GM18507 (cell line): ENCODE measurements at places on chromosomes 7 and 10.
A peak's percentile ranks its signal among the peaks of the same experiment; 100 is the strongest.

GRCh38 chr7:55552320-55553023, 19.8 kb downstream of the VOPP1 start:
- DNase-seq = no peak

- no peak for DNase-seq
Measured at GRCh38 chr10:127456122-127456521, 93.0 kb upstream of the NPS start.

- DNase-seq = no peak
Measured at GRCh38 chr10:86862786-86863483, 94.5 kb downstream of the MMRN2 start.

GRCh38 chr10:35262436-35262835, 73.9 kb upstream of the CCNY start:
- no peak for DNase-seq

DNA sequence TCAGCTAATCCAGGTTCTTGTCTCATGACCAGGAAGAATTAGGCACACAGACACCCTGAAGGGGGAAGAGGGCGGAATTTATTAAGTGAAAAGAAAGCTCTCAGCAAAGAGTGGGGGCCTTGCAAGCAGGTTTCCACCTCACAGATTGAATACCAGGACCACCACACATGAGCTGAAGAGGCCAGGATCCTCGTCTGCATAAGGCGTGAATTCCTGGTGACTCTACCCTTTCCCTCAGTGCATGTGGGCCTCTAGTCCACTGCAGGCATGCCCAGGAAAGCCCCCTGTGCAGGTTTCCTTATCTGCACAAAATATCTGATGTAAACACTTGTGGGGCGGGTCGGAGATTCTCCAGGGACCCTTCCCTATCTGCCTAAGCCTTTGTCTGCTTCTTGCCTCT, 782.1 kb upstream of the LRRN3 start:
- no peak for DNase-seq

DNA sequence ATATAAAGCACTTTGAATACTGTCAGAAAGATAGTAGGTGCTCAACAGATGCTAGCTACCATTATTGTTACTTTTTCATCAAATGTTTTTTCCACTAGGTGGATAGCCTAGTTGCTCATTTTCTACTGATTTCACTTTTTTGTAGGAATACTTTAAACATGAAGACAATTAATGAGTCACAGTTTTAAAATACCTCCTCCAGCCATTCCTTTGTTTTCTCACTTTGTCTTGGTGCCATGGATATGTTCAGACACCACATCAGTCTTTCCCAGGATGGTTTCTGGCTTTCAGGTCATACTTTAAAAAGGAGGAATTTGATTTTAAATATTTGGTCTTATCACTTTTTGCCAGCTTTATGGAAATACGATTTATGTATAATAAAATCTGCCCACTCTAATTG, 147.1 kb upstream of the MGMT start:
- DNase-seq = no peak

DNA sequence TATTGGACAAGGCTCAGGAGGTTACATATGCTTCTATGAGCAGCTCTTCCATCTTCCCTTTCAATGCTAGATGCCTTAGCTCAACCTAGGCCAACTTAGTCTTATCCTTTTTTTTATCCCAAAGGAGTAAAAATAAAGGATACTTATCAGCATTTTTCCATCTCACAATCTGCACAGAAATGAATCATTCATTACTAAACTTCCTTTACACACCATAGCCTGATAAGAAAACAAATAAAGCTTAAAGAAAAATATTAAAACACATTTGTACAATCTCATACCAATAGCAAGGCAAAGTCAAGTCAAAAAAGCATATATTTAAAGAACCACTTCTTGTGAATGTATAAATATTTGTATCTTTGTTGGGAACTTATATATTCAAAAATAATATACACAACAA, 407.4 kb downstream of the GRM8 start:
- no peak for DNase-seq

DNA sequence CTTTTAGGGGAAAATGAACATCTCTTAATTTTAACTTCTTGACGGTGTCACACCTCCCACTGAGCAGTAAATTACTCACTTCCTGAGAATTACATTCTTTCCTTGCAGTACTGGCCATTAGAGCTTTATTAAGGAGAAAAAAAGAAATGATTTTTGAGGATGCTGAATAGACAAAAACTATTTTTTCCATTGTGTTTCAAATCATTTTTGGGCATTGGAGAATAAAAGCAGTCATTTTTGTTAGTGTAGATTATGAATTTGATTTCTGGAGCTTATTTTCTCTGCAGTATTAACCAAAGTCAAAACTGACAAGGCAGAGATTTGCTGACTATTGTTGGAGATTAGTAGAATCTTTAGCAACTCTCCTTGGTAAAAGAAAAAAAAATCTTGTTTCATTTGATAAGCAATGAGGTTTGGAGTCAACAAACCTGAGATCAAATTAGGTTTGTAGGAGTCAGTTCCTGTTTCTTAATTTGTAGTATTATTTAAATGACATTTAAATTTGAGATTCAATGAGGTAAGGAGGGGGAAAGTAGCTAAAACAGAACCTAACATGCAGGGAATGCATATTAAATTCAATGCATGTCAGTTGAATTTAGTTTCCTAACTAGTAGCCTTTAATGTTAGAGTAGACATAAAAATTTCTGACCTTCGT, 70.6 kb downstream of the AP3M1 start:
- no peak for DNase-seq

DNA sequence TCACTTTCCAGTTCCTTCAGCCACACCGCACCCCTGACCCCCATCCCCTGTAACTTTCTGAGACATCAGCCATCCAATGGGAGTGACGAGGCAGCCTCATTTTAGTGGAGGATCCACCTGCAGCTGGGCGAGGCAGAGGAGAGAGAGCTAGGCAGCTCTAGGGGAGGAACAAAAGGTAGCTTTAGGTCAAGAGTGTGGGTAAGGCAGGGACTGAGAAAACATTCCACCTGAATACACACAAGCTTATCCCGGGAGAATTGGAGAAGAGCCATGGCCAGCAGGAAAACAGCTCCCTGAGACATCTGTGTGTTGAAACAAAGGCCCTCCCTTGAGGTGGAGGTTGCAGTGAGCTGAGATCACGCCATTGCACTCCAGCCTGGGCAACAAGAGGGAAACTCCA, 6.7 kb upstream of the KLRG2 start:
- DNase-seq = no peak

DNA sequence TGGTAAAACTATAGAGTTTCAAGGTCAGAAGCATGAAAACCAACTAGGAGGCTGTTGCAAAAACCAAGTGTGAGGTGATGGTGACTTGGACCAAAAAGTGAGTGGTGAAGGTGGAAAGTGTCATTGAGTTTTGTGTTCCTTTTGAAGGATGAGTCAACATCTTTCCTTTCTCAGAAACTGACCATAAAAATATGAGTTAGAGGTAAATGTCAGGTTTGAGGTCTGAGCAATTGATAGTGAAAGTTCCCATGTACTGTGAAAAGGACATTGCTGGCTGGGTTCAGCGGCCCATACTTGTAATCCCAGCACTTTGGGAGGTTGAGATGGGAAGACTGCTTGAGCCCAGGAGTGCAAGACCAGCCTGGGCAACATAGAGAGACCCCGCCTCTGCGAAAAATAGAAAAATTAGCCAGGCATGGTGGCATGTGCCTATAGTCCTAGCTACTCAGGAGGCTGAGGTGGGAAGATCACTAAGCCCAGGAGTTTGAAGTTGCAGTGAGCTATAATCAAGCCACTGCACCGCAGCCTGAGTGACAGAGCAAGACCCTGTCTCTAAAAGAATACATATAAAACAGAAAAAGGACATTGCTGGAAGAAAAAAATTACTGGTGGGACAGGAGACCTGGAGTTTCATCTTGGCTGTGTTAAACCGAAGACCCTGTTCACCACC, 89.3 kb upstream of the ARID5B start:
- DNase-seq = no peak

DNA sequence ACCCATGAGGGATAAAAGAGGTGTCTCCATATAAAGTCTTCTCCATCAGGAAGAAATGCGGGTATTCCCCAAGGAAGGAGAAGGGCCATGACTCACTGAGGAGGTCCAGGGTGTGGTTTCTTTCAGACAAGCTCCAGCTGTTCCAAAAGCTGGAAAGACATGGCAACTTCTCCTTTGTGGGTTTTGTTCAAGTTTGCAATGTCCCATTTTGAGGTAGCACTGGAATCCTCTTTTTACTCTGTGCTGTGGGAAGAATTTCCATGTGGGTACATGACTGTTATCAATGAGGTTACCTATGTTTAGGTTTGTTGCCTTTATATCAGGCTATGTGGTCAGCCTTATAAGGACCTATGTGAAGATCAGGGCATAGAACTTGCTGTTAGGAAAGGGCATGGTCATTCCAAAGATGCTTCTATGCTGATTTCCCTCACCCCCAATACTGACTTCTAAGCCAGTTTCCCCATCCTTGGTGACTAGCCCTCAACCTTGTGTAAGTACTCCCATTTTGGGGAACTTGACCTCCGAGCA, 697.5 kb downstream of the INHBA start:
- no peak for DNase-seq

DNA sequence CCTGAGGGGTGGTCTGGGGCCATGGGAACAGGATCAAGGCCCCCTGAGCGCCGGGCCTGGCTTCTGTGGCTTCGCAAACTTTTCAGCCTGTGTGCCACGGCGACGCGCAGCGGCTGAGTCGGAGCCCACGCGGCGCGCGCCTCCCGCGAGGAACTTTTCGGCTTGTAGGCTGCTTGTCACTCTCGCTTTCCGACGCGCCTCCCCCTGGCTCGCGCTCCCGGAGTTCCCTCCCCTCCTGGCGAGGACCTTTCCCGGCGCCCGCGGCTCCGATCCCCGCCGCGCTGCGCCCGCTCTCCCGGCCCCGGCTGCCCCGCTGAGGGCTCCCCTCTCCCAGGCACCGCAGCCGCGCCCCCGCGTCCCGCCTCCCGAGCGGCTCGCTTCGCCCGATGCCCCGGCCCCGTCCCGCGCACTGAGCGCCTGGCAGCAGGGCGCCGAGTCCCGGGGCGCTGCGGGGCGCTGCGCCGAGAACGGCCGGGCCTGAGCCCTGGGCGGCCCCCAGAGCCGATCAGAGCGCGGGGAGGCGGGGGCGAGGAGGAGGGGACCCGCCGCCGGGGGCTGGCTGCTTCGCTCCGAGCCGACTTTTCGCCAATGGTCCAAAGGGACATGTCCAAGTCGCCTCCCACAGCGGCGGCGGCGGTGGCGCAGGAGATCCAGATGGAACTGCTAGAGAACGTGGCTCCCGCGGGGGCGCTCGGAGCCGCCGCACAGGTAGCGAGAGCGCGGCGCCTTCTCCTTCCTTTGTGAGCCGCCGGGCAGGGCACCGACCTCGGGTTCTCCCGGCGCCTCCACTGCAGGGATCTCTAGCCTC, at the start of gene CACNB2:
Gene CACNB2, plus strand, starts transcription at position 276 of the 808 bp plus-strand sequence.
- DNase-seq = no peak

GRCh38 chr10:133400624-133401424, 6.9 kb downstream of the MTG1 start:
- no peak for DNase-seq

- no peak for DNase-seq
Measured at GRCh38 chr7:127460077-127460476, 67.6 kb upstream of the ZNF800 start.

- DNase-seq = no peak
Measured at GRCh38 chr7:120023494-120024167, 249.3 kb upstream of the KCND2 start.

GRCh38 chr10:14020037-14020664, 310.6 kb downstream of the FRMD4A start:
- DNase-seq = no peak

DNA sequence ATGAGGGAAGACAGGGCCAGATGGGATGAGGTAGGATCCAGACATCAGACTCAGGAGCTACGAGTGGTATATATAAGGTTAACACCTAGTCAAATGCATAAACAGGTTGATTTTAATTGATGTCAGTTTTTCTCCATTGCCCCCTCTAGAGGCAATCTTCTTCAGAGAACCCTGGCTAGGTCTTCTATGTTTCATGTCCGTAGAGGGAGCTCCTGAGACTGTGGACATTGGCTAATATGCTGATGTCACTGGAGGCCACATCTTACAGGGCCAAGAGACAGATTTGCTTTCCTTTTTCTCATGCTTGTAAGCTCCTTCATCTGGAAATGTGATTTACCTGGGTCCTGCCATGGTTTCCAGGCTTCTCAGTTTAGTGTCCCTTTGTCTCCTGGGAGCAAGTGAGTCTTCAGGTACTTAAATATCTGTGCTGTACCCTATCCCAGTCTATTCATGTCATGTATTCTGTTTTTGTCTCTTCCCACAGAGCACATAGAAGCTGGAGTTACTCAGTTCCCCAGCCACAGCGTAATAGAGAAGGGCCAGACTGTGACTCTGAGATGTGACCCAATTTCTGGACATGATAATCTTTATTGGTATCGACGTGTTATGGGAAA, 161.6 kb upstream of the PRSS1 start:
- peak; percentile 32 for DNase-seq

- DNase-seq = no peak
Measured at GRCh38 chr10:128437786-128438345, 311.6 kb upstream of the MKI67 start.

DNA sequence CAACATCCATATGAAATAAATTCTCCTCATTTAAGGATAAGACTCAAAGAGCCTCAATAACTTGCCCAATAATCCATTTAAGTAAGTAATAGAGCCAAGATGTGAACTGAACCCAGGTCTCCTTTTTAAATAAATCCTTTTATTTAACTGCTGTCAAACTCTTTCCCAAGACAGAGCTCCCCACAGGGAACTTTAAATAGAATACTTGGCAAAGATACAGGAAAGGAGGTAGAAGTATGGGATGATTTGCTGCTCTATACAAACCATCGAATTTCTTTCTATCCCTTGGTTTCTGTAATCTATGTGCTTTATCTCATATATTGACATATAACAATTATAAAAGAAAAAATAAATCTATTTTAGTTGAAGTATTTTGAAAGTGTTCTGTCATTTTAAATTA, 295.9 kb downstream of the CSTF2T start:
- no peak for DNase-seq

GRCh38 chr10:67242528-67242927, 316.7 kb downstream of the LRRTM3 start:
- no peak for DNase-seq

DNA sequence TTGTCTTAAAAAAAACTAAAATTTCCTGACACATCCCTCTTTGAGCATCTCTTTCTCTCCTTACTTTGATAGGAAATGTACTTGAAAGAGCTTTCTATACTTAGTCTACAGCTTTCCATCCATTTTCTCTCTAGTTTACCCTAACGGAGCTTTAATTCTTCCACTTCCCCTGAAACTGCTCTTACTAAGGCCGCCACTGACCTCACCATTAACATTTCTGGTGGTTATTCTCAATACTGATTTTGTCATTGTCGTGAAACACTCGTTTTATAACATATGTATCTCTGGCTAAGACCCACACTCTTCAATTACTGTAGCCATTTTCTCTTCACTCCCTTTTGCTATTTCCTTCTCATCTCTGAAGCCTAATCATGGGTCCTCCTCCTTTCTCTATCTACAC, 262.0 kb upstream of the FERD3L start:
- DNase-seq = no peak
